ENCODE measurements at places on chromosomes 3 and 15.

- DNase-seq: no peak
Measured at GRCh38 chr15:66017000-66017399, 147.7 kb downstream of the RAB11A start.

DNA sequence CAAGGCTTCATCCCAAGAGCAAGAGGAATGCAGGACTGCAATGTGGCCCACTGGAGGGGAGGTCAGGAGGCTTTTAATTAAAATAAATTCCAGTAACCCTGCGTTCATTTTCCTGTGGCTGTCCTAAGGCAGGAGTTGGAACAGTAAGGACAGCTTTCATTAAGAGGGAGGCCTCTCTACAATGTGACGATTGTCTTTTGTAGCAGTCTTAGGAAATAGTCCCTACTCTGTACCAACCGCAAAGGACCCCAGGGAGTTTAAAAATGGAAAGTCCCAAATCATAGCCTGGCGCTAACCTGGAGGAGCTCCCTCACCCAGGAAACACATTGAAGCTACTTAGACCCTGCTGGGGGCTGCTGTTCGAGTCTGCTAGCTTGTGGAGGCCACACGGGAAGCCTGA, 62.8 kb downstream of the SYNM start:
- DNase-seq: no peak

DNA sequence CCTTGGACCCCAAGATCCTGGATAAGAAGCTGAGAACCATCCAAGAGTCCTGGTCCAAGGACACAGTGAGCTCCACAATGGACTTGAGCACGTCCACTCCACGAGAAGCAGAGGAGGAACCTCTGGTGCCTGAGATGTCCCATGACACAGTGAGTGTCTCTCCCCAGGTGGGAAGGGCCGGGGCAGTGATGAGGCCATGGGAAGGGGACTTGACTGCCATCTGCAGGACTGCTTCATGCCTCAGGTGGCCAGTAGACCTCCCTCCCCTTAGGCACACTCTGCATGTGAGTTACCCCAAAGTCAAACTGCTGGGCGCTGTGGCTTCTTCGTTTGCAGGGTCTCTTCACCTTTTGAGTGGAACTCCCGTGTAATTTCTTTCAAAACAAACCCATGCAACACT, 59.7 kb downstream of the CCDC33 start:
- DNase-seq: no peak

DNA sequence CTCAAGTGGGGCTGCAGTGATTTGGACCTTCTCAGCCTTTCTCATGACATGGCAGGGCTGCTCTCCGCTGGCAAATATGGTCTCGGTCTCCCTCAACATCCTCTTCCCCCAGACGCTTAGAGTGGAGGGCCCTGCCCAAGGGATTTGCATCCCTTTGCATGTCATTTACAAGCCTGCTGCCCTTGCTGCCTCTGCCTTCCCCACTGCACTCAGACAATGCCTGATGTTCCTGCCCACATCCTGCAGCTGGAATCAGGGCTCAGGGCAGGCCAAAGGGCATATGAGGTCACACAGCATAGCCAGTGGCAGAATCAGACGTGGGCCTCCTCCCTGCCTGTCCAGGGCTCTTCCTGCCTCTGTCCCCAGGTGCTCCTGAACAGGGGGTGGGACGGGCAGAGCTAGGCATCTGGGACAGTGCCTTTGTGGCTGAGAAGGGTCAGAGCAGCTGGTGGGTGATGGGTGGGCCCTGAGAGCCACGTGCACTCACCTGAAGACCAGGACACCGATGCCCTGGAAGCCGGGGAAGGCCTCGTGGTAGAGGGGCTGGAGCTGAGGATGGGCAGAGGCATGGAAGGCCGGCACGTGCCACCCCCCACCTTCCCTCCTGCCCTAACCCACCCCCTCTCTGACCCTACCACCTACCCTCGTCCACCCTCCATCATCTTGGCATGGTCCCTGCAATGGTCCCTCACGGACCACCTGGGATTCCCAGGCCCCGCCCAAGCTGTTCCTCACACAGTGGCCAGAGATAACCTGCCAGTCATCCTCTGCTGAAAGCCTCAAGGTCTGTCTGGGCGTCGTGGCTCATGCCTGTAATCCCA, 27.4 kb upstream of the GOLGA6C start:
- DNase-seq: no peak

- DNase-seq: no peak
Measured at GRCh38 chr15:81069909-81070308, 64.2 kb upstream of the CFAP161 start.

- no peak for DNase-seq
Measured at GRCh38 chr15:69807721-69808120, 290.0 kb downstream of the TLE3 start.

DNA sequence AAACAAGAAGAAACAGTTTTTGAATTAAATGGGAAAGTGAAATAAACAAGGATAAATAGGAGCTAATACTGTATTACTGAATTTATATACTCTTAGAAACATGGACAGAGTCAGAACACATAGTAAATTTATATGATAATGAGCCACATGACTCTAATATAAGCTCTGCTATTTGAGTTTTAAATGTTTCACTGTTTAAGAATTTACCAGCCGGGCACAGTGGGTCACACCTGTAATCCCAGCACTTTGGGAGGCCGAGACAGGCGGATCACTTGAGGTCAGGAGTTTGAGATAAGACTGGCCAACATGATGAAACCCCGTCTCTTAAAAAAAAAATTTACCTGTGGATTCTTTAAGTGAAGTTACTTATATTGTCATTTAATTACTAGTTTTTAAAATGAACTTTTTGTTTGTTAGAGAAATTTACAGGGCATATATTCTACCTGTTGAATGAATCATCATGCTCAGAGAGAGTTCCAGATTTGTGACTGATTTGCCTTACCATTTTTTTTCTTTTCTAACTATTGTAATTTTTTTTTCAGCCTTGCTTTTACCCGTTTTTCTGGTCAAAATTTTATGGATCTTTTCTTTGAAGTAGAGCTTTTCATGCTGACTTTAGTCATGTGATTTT, 125.7 kb downstream of the TCF12 start:
- no peak for DNase-seq

DNA sequence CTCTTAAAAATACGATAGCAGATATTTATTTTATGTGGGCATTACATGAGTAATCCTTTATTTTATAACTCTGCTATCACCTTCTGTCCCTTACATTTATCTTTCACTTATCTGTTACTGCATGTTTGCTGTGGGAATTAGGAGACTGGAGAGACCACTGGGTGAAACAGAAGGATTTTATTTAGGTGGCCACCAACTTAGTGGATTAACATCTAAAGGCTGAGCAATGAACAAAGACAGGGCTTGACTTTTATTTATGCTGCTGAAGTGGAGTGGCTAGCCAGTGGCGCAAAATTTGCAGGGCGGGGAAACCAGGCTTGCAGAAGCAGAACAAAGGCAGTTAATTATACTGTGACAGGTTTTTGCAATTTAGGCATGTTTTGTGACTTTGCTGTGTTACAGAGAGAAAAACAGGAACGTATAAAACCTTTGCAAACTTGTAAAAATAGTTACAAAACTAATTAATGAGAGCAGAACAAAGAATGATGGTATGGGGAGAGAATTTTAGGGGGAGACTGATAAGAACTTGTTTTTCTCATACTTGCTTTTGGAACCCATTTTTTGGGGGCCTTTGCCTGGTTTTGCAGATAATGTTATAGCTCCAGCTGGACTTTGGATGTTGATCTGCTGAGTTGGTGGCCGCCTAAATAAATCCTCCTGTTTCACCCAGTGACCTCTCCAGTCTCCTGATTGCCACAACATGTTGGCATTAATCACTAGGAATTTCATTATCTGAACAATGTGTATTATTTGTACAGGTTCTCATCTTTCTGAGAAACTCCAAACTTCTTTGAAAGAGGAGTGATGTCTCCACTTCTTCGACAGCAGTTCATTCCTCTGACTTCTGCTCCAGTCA, 18.0 kb downstream of the KLHL24 start:
- DNase-seq: no peak

DNA sequence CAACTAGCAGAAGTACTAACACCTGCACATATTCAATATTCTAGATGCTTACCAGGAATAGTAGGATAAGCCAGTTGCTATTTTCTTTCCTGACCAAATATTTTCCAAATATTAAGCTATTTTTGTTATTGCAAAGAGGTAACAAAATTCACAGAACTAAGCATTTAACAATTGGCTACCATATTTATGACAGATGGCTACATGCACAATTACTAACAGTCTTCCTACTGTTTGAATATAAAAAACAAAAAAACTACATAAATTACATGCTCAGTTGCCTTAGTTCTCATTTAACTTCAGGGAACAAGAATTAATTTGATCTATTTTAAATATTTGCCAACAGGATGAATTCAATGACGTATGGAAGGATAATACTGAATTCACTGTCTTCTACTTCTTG, 36.2 kb downstream of the CFAP20DC start:
- DNase-seq: no peak

GRCh38 chr3:49869525-49870126, at the start of gene CAMKV:
CAMKV (minus strand) TSS chr3:49869906; CDS start chr3:49862388, 7,518 bp downstream.
- no peak for DNase-seq

DNA sequence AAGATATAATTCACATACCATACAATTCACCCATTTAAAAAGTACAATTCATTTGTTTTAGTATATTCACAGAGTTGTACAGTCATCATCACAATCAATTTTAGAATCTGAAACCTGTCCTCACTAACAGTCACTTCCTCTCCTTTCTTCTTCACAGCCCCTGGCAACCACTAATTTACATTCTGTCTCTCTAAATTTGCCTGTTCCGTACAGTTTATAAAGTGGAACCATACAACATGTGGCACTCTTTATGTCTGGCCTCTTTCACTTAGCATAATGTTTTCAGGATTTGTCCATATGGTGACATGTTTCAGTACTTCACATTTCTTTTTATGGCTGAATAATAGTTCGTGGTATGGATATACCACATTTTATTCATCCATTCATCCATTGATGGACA, 22.7 kb downstream of the ERICH6 start:
- no peak for DNase-seq

DNA sequence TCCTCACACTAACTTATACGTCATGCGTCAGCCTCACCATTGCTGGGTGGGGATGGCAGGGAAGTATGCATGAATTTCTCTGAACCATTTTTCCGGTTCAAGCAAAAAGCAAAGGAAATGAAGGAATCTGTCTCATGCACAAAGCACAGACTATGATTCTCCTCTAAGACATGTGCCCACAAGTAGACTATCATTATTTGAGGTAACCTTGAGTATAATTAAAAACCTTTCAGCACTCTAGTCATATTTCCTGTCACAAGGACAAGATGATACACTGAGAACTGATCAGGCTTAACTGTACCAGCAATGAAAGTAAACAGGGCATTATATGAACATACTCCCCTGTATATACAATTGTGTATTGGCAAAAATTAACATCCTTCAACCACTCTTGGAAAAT, 56.7 kb upstream of the TSC22D2 start:
- DNase-seq: no peak

DNA sequence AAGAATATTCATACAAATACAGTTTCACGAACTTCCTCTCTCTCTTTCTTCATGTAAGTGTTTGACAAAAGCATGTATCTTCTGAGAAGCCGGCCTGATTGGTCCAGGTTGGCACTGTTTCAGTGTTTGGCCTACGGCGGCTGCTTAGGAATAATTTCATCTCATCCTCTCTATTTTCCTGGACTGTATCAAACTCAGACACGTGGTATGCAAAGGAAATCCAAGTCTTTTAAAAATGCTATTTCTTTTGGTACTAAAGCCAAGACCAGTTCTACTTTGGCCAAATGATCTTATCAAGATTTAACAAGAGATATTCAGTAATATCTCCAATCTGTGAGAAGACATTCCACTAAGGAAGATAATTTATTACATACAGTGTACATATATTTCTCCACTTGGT, 152.8 kb downstream of the TIGIT start:
- no peak for DNase-seq

DNA sequence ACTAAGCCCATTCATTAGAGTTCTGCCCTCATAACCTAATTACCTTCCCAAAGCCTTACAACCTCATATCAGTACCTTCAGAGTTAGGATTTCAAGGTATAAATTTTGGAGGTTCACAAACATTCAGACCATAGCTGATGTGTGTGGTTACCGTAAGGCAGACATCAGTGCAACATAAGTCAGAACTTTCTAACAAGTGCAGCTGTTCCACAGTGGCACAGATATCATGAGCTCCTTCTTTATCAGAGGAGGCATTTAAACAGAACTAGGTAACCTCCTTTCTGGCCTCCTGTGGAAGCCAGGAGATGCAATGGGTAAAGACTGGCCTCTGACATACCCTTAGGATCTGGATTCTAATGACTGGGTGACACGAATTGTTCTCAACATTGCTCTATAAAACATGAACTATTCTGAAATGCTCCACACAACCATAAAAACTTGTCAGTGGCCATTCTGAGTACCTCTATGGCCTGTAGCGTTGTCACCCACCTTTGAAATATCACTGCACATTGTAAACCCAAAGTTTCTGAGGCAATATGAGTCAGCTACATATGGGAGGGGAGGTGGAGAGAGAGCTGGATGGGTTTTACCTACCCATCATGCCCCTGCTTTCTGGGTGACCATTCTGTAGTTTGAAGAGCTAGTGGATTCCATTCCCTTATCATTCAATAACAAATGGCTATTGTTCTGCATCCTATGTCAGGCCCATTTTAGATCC, 546.0 kb upstream of the TBL1XR1 start:
- DNase-seq: no peak

GRCh38 chr15:52257734-52258062, 37.9 kb downstream of the MYO5C start:
- DNase-seq: no peak

DNA sequence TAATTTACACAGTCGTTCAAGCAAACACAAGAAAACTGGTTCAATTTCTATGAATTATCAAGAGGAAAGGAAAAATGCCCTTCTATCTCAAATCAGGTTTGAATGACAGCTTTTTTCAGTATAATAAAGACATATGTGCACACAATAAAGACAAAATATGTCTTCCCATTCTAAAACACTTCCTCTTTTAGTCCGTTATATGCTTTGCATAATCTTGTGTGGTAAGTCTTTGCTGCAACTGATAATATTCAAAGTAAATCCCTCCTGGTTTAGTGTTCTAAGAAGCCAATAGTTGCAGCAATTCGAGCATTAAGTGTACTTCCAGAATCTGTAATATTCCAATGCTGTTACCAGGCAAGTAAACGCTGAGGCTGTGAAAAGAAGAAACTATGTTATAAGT, 43.7 kb upstream of the MAPKBP1 start:
- no peak for DNase-seq

- no peak for DNase-seq
Measured at GRCh38 chr3:55658690-55659562, 171.8 kb upstream of the WNT5A start.

GRCh38 chr3:171430530-171430929, 29.7 kb downstream of the TNIK start:
- no peak for DNase-seq

GRCh38 chr15:99911816-99912215, 178.6 kb upstream of the LYSMD4 start:
- DNase-seq: no peak

DNA sequence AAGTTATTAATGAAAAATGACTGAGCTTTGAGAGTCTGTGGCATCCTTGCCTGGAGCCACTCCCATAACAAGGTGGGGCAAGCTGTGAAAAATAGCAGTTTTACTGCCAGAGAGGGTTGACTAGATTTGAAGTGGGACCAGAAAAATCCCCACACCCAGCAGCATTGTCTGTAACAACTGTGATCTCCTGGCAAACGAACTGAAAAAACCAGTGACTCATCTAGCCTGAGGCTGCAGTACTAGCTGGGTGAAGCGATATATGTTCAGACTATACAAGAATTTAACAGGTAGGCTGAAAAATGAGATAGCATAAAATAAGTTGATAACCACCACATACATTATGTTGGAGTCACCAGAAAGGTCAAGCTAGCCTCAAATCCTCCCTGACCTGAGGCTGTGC, 64.0 kb downstream of the DPH6 start:
- no peak for DNase-seq

- DNase-seq: no peak
Measured at GRCh38 chr3:176795891-176796290, 401.4 kb downstream of the TBL1XR1 start.
